Fibroblast of skin of left biceps (primary cell): ENCODE measurements at places on chromosomes 2 and 18.

DNA sequence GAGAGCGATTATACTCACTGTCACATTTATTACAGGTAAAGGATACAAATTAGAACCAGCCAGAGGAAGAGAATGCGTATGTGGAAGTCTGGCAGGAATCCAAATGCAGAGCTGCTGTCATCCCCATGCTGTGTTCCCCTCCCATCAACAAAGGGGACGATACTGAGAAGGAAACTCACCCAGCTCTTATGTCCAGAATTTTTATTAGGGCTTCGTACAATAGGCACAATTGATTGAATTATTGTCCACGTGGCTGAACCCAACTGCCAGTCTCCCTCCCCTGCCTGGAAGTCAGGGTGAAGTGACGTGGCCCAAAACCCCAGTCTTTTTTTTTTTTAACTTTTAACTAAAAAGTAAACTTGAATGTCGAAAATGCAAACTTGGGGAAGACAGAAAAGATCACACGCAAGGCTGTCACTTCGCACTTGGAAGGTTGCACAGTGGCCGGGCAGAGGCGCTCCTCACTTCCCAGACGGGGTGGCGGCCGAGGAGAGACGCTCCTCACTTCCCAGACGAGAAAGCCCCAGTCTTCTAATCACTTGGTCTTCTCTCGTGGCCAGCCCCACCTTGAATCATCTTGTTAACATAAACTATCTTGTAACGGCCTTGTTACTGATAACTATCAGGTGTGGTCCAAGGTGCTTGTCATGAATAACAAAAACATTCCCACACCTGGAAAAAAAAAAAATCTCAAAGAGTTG lies 40.0 kb upstream of the ITSN2 start:
- no peak for DNase-seq

DNA sequence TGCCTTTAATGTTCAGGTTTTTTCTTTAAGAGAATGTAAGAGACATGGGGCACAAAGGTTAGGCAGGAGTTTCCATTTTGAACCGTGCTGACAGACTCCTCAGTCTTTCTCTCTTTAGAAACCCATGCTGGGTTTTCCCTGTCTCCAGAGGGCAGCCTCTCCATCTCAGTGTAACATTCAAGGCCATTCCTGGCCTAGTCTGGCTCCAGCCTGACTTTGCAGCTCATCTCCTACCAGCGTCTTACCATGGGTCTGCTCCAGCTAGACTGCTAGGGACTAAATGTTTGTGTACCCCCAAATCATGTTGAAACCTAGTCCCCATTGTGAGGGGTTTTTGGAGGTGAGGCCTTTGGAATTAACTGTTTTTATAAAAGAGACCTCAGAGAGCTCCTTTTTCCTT lies 9.8 kb upstream of the CLIP4 start:
- no peak for DNase-seq

- DNase-seq = no peak
Observed at GRCh38 chr2:31238126-31238905, 4.4 kb downstream of the EHD3 start.

DNA sequence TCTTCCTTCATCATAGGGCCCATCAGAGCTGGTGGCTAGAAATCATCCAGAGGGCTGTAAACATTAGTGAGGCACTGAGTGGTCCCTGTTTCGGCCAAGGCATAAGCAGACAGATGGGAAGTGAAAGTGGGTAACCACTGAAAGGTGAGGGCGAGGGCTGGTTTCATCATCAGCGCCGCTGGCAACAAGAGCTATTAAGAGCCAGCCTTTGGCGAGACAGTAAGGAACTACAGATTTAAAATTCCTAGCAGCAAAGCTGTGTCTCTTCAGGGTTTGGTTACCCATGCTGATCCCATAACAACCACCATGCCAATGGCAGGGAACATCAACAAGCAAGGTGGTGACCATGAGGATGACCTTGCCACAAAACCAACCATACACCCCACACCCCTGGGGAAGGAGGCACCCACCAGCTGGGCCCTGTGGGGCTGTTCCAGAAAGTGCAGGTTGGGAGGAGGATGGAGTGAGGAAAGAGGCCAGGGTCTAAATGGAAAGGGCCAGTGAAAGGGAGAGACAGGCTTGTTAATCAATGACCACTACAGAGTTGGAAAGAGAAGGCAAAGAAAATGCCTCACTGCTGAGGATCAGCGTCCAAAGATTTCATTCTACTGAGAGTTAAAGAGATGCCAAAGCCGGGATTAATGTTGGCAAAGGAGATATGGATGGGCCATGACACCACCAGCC lies 9.0 kb upstream of the SLC20A1 start:
- no peak for DNase-seq

GRCh38 chr2:230230496-230231200 lies 5.1 kb downstream of the SP140 start:
- no peak for DNase-seq

GRCh38 chr2:10530607-10531239 lies 82.6 kb upstream of the ODC1 start:
- DNase-seq = no peak

GRCh38 chr18:74219056-74219455 lies 70.7 kb downstream of the TIMM21 start:
- DNase-seq = no peak

DNA sequence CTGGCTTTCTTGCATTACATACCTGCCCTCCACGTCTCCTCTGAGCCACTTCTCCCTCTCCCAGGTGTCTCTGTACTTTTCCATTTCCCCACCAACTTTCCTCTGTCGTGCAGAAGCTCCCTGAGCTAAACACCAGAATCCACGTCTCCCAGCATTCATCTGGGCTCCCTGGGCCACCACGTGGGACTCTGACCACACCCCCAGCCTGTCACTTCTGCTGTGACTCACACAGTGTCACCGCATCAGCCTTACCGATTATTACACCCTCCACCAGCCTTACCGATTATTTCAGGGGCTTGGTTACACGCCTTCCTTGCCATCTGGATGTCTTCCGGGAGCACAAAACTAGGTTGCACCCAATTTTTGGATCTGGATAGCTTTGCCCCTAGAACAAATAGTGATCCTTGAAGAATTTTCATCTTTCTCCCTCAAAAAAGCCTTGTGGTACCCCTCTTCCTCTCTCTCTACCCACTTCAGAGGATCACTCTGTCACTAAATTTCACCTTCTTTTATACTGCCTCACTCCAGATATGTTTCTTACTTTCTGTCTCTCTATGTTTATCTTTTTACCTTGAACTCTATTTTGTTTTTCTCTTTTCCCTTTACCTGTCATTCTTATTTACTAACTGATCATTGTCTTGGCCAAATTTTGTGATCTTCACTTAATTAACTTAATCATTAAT lies 136.9 kb upstream of the CAB39 start:
- no peak for DNase-seq

DNA sequence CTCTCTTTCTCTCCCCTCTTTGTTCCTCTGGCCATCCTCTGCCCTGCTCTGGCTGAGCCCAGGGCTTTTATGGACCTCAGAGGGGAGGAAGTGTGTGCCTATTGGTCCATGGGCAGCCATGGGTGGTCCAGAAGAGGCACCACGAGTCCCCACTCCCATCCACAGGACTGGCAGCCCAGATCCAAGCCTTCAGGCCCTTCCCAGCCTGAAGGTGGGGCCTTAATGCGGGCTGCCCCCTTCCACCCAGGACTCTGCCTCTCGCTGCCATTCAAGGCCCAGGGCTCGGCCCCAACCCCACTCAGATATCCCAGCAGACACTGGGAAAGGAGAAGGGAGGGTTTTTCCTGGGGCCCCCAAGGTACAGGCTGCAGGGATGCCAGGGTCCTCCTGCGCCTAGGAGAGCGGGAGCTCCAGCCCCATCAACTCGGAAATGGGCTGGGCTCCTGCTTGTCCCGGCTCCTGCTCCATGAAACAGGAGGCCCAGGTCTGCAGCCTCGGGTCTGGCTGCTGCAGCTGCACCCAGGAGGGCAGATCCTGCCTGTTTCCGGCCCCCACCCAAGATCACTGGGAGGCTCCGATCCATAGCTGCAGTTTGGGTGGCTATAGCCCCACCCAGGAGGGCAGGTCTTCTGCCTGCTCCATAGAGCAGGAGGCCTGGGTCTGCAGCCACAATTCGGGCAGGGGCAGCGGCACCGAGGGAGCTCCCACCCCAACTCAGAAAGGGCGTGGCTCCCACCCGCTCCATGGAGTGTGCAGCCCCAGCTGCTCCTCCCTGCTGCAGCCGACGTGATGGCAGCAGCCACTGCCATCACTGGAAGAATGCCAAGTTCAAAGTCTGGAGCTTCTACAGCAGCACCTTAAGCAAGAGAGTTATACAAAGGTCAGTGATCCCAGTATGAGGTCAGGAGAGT lies 116.6 kb upstream of the RBBP8 start:
- no peak for DNase-seq

DNA sequence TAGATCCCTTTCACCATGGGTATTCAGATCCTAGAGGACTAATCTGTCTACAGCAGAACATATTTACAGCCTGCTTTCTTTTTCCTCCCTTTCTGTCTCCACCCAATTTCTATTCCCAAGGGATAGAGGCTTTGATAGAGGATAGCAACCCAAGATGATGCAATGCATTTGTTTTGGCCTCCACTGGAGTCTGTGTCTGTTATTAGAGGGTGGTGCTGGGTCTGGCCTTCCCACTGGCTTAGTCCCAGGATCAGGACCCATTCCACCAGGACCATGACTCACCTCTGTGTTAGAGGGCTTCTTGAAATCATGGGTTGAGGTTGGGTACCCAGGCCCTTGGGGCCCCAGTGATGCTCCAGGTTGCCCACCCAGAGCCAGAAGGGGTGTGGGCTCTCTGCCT lies 239.7 kb upstream of the TNP1 start:
- no peak for DNase-seq

DNA sequence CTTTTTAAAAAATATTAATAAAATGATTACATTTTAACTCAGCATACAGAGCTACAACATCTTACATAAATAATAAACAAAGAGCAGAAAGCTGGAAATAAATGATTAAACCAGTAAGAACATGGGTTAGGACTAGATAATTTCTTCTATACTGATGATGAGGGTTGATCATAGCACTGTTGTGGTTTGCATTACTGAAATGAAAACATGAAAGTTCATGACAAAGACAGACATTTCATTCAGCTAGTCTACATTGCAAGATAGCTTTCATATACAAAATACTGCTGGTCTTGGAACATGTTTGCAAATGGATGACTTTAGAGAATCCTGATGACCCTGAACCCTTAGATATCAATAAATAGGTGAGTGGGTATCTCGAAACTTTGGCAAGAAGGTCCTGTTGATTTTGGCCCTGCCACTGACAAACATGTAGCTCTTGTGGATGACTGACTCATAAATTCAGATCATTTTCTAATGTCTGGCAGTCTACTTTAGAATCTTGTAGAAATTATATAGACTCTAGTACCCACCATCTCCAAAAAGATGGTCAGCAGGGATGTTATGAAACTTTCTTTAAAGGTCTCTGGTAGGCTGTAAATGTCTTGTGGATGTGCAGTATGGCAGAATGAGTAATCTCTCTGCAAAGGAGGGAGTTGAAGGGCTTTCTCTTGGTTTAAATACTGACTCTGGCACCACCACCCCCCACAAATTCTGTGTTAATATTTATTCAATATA lies 15.5 kb upstream of the CDC42EP3 start:
- DNase-seq = no peak

- DNase-seq = peak; percentile 55
Observed at GRCh38 chr18:5868218-5868854, 27.0 kb downstream of the TMEM200C start.

GRCh38 chr2:187117483-187117882 lies 268.5 kb upstream of the ZSWIM2 start:
- DNase-seq = no peak

DNA sequence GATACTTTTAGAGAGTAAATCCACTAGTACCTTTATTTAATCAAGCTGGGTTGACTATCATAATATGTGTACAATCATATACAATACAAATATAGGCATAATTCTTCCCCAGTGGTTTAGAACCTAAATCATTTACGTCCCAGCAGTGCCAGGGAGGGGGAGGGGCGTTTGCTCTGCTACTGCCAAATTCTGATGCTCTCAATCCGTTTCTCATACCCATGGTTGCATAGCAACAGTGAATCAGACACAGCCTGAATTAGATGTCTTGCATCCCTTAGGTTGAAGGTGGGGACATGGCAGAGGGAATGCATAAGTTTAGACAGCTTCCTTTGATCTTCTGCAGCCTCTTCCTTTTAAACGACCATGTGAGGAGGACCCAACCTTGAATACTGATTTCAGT lies 135.4 kb downstream of the ABCA12 start:
- DNase-seq = no peak

GRCh38 chr2:11556101-11556806 lies 22.4 kb downstream of the GREB1 start:
- no peak for DNase-seq

- DNase-seq = no peak
Observed at GRCh38 chr2:189599245-189599644, 18.7 kb upstream of the SLC40A1 start.

- DNase-seq = no peak
Observed at GRCh38 chr2:8440029-8440778, 241.7 kb upstream of the ID2 start.

- DNase-seq = no peak
Observed at GRCh38 chr2:17608251-17608650, 67.8 kb downstream of the VSNL1 start.

DNA sequence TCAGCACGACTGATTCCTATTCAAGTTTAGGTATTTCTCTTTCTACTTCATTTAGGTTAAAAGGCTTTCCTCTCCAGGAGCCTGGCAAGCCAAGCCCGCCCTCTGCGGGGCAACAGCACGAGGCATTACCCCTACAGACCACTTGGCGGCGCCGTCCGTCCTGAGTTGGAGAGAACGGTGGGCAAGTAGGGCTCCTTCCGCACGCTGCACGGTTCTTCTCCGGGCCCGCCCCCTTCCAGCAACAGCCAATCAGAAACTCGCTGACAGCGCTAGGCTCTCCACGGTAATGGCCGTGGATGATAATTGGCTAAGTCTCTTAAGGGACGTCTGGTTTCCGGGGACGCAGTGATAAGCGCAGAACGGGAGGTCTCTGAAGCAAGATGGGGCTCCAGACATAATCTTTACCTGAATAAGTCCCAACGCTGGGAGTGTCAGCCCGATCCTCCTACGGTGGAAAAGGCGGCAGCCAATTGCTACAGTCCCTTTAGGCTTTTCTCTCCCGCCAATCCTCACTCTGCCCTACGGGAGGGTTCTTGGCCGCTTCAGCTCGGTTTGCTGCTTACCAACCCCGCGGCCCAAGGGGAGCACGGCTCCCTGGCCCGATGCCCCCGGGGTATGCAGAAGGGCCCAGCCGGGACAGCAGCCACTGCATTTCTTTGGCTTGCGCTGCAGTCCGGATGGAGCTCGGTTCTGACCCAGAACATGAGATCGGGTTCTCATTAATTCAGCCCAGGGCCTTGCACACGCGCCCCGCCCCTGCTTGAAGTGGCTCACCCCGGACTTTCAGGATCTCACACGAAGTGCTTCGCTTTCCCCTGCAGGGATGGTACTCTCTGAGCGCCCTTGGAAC lies 206.9 kb upstream of the PKDCC start:
- DNase-seq = peak; percentile 91

GRCh38 chr2:197315371-197315770 lies 4.8 kb upstream of the ANKRD44 start:
- no peak for DNase-seq

- DNase-seq = no peak
Observed at GRCh38 chr2:230949966-230950873, 25.2 kb upstream of the GPR55 start.
